ENCODE measurements at places on chromosomes 2 and 18. TPM values are rescaled to one million over a fixed set of nuclear protein-coding genes. Genes with fewer than 3 reads are reported as not detected.
A peak's percentile ranks its signal among the peaks of the same experiment; 100 is the strongest.

Gene BUB1
- polyA plus RNA-seq: 0.11 TPM

DNA sequence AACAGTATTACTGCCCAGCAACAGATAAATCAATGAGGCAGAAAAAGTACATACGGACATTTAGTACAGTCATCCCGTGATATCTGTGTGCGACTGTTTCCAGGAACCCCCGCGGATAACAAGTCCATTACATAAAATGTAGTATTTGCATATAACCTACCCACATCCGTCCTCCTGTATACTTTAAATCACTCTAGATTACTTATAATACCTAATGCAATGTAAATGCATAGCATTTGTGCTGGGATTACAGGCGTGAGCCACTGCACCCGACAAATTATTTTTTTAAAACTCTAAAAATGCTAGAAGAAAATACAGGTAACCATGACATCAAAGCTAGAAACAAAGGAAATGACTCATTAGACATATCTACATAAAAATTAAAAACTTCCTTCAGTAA, 91.6 kb downstream of the FAM161A start:
- no peak for DNase-seq

DNA sequence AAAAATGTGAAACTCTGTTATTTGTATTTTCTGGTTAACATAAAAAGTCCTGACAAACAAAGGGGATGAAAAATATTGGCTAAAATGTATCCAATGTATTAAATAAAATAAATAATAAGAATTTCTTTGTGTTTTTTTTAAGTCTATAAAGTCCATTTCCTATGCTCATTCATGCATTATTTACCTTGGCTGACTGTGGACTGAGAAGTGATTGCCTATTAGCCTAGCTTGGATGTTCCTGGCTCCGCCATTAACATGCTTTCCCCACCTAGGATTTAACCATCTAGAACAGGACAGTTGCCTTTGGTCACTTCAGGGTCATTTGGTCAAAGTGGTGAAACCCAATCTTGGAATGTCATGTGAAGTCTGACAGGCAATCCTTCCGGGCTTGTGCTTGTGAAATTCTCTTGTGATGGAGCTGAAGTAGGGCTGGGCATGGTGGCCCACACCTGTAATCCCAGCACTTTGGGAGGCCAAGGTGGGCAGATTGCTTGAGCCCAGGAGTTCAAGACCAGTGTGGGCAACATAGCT, 60.4 kb upstream of the TANC1 start:
- DNase-seq: no peak

Gene TCF7L1
- polyA plus RNA-seq: 3.9 TPM

Gene SEPTIN10
- 13.5 TPM for polyA plus RNA-seq

GRCh38 chr2:121049950-121050585, 234.9 kb downstream of the TFCP2L1 start:
- DNase-seq: no peak

Gene SPEG
- polyA plus RNA-seq: 64.8 TPM

Gene OSR1
- polyA plus RNA-seq: 3.5 TPM

Gene RGPD4
- not detected for polyA plus RNA-seq

DNA sequence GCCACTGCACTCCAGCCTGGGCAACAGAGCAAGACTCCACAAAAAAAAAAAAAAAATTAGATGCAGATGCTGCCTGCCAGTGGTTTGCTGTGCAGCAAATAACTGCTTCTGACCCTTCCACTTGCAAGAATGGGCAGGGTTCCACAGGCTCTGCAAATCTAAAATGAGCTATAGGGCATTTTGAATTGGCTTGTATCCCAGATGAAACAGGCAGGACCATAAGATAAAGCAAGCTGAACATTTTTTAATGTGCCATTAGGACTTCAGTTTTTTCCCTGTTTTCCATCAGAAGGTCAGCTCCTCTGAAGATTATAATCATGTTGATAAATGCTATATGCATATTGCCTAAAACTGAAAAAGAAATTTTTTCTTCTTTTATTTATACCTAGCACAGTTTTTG, 15.7 kb upstream of the FZD7 start:
- no peak for DNase-seq

DNA sequence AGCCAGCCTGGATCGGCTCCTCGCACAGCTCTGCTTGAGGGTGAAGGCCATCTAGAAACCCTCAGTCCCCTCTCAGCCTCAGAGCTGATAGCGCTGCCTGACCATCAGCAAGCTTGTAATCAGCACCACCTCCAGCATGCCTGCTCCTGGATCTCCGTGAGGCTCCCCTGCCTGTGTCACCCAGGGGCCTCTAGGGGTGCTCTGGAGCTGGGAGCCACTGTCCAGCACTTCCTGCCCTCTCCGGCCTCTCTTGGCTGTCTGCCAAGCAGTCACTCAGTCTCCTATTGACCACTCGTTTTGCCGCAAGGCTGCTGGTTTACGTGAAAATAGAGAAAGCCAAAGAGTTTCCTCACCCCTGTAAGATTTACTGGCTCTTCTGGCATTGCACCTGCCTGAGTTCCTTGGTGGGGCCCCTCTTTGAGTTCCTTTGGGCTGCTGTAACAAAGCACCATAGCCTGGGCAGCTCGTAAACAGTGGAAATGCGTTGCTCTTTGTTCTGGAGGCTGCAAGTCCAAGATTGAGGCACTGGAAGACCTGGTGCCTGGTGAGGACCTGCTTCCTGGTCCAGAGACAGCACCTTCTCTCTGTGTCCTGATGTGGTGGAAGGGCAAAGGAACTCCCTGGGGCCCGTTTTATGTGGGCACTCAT, 17.9 kb downstream of the CAPN10 start:
- DNase-seq: peak; percentile 77

DNA sequence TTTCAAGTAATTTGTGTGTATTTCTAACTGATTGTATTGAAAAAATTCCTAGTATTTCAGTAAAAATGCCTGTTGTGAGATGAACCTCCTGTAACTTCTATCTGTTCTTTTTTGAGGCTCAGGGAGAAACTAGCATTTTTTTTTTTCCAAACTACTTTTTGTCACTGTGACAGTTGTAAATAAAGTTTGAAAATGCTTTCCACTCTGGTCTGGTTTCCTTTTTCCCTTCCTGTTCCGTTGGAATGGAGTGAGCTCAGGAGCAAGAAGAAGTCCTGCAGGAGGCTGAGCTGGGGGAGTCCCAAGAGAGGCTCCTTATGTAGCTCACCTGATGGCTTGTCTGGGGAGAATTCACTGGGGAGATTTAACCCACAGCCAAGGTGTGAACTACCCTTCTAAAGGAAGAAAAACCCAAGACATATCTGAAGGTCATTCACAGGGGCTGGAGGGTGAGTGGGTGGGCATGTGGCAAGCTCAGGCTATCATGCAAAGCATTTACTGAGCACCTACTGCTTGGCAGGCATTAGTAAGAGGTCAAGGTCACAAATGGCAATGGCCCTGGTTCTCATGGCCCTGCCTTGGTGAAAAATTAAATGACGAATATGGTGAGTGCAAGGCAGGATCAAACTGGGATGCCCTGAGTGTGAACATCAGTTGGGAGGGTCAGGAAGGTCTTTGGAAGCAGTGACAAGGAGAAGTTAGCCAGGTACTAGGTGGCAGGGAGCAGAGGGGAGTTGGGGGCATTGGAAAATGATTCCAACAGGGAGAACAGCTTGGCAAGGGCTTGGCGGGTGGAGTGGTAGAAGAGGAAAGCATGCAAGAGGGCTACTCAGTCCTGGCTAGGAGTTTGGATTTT, 28.7 kb downstream of the LBH start:
- DNase-seq: no peak

DNA sequence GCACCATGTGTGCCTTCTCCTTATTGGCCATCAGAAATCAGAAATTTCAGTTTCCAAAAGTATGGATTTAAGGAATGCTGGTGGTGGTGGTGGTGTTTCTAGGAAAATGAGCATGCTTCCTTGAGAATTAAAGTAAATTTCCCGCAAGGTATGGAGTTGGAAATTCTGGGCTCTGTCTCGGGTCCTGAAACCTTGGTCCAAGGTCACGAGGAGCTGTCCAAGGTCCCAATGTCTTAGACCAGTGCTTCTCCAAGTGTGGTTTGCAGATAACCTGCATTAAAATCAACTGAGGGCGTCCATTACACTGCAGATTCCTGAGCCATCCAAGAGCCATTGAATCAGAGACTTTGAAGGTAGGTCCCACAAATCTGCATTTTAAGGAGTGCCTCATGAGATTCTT, 210.9 kb upstream of the PKDCC start:
- DNase-seq: no peak

DNA sequence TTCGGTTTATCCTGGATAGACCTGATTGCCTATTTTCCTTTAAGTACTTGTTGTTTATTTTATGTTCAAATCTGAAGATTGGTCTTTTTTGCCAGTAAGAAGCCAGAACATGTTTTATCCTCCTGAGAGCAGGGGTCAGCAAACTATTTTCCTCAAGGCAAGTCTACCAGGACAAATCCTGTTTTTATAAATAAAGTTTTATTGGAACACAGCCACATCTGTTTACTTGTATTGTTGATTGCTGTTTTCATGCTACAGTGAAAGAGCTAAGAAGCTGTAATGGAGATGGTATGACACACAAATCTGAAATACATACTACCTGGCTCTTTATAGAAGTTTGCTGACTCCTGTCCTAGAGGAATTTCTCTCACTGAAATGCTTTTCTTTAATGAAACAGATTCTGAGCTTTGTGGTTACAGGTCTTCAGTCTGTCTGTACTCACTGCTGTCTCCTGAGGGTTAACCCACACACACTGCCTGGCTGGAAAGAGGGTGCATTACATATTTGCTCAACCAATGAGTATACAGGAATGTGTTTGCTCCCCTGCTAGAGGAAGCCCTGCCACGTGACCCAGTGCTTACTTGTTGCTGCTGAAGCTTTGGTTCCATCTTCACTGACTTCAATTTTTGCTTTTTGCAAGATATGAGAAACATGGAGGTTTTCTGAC, 22.6 kb downstream of the MRPL44 start:
- DNase-seq: no peak

GRCh38 chr2:197838579-197838978, 34.2 kb downstream of the PLCL1 start:
- no peak for DNase-seq

Gene PKDCC
- 84.2 TPM for polyA plus RNA-seq

Gene SLC9A4
- not detected for polyA plus RNA-seq

DNA sequence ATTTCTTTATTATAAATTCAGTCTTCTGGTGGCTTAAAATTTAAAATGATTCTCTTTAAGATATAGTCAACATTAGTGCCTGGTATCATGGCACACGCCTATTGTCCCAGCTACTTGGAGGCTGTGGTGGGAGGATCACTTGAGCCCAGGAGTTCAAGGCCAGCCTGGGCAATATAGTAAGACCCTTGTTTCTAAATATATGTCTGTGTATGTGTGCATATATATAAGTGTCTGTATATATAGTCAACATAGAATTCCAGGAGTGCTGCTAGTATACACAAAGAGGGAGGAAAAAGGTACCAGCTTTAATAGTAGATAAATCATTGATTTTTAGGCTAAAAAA, 24.9 kb downstream of the EIF4E2 start:
- DNase-seq: no peak

GRCh38 chr18:7002107-7002506, 115.5 kb downstream of the LAMA1 start:
- DNase-seq: no peak

DNA sequence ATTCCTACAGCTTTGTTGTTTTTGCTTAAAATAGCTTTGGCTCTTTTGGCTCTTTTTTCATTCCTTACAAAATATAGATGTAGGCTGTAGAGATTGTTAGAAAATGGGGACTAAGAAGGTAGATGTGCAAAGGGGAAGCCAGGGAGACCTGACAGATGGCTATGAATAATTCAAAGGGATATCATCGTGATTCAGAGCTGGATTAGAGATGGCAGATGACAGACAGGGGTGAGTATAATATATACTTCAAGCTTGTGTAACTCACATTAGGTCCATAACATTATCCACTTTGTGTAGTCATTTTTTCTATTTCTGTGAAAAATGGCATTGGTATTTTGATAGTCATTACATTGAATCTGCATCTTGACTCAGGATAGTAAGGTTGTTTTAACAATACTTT, 422.9 kb upstream of the ST6GAL2 start:
- no peak for DNase-seq

DNA sequence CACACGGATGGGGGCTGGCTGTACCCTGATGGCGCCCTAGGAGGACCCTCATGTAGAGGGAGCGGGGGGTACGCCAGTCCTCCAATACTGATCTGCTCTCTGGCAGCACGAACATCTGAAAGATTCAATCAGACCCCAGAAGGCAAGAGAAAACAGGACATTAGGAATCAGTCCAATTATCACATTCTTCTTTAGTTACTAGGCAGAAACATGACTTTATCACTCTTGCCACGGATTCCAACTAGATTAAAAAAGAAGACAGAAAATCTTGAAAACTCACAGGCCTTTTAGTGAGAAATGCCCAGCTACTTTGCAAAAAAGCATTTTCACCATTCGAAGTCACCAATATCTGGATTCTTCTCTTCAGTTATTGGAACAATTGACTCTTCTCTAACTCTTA, 68.4 kb downstream of the ID2 start:
- no peak for DNase-seq

Gene PLGLB2
- polyA plus RNA-seq: 1.6 TPM

Gene RUFY4
- polyA plus RNA-seq: not detected

Data from heart left ventricle (tissue), 16 donors.